ENCODE measurements at places on chromosomes 6 and 20.

DNA sequence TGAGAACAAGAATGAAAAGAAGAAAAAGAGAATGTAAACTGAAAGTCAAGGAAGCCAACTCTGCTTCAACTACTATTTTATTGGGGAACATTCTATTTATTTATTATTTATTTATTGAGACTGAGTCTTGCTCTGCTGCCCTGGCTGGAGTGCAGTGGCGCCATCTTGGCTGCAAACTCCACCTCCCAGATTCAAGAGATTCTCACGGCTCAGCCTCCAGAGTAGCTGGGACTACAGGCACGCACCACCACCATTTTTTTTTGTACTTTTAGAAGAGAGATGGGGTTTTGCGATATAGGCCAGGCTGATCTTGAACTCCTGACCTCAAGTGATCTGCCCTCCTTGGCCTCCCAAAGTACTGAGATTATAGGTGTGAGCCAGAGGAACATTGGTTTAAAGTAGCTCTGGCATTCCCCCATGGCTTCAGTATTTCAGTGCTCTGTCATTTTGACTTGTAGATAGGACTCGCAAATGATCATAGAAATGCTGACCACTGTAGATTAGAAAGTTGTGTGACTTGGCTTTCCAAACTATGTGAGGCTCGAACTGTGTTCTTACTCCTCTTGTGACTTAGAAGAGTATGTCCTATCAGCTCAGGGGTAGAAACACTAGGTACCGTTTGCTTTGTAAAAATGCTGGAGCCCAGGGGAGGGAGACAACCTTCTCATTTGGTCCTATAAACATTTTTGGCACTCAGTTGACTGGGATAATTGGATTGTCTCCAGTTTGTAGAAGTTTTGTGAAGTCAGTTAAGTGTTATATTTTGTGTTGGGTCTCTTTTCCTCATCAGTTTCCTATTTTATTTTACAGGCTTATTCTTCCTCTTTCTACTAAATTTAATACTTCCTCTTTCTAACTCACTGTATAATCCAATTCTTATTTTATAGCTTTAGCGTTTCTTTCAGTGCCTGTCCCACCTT is 544.9 kb upstream of the CITED2 start:
- no peak for DNase-seq

GRCh38 chr6:107293350-107293749 is 166.0 kb downstream of the PDSS2 start:
- DNase-seq, result no peak

DNA sequence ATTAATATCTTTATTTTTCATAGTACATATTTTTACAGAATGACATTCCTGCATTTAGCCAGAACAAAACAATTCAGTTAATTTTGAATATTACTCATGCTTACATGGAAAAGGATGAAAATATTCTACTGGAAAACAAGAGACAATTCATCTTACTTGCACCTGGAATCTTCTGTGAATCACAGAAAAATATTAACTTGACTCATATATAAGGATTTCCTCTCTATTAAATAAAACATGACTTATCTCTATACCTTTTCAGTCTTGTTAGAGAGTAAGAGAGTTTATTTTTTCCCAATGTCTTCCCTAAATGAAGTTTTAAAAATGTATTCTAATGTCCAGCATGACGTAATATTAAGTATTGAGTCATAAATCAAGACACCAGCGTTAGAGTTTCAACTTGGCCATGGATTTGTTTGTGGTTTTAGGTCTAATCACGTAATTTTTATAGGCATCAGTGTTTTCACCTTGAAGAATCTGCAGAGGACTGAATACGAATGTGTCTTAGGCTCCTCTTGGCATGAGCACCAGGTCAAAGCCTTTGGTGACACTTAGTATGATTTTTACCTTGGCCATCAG is 445.1 kb upstream of the JAG1 start:
- DNase-seq, result no peak

- DNase-seq, result no peak
Measured at GRCh38 chr20:58045579-58045978, 182.9 kb downstream of the ANKRD60 start.

DNA sequence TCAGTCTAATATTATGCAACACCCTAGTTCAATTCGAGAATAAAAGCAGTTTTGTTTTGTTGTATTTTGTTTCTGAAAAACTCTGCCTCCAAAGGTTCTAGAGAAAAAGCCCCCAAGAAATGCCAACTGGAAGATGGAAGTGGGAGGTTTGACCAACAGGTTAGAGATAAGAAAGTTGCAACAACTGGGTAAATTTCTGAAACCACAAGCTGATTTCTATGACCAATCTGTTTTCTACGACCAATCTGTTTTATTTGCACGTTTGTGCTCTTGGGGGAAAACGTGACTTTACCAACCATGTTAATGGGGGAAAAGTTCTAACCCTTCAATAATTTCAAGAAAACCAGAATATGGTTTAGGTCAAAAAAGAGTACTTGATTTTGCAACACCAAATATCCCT is 173.2 kb downstream of the PDE7B start:
- no peak for DNase-seq

DNA sequence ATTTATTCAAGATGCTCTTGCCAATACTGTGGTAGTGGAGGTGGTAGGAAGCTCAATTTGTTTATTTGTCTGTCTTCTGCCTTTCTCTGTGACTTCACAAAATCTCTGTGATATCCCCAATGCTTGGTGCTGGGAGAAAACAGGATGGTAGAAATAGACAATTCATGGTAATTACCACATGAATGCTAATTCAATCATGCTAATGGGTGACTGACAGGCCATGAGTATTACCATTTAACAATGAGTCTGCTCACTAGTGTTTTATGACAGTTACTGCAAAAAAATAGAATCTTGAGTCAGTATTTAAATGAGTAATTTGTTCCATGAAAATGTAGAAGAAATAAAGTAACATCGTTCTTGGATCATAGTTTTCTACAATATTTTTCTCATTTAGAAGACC is 52.3 kb upstream of the FABP7 start:
- no peak for DNase-seq

- no peak for DNase-seq
Measured at GRCh38 chr20:50590348-50590664, 80.1 kb downstream of the PTPN1 start.

- no peak for DNase-seq
Measured at GRCh38 chr6:170294813-170295509, 4.1 kb upstream of the DLL1 start.

- DNase-seq, result no peak
Measured at GRCh38 chr6:157562997-157563396, 182.0 kb downstream of the ZDHHC14 start.

DNA sequence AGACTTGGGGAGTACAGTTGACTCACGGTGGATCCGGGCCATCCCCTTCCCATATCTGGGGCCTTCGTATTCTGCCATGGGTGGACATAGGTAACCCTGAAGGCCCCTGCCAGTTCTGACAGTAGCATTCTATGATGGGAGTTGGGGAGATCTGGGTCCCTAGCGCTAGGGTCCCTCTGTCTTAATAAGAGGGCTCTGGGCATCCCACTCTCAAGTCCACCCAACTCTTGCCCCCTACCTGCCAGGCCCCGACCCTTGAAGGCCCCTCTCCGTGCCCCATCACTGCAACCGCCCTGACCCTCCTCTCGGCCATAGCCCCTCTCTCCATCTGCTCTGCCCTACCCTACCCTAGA is 6.5 kb upstream of the CAPN11 start:
- DNase-seq, result no peak

DNA sequence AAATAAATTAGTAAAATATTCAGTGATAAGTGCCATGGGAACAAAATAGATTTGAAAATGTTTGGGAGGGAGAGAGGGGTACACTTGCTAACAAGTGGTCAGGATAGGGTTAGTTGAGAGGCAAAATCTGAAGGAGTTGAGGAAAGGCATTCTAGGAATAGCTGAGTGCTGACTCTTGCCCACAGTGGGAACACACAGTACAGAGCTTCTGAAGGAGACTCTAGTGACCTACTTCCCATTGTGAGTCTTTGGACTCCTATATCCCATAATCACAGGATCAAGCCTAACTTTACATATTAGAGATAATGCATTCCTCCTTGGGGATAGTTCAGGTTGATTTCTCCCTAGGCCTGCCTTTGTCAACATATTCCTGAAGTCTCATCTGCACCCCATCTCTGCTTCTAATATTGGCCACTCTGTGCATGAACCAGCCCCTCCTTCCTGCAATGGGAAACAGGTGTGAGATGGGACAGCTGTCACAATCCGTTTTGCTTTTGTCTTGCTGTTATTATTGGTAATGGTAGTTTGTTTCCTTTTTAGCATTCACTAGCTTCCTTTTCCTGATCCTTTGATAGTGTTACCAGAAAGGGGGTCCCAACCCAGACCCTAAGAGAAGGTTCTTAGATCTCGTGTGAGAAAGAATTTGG is 2.6 kb upstream of the TRIM38 start:
- DNase-seq, result no peak

DNA sequence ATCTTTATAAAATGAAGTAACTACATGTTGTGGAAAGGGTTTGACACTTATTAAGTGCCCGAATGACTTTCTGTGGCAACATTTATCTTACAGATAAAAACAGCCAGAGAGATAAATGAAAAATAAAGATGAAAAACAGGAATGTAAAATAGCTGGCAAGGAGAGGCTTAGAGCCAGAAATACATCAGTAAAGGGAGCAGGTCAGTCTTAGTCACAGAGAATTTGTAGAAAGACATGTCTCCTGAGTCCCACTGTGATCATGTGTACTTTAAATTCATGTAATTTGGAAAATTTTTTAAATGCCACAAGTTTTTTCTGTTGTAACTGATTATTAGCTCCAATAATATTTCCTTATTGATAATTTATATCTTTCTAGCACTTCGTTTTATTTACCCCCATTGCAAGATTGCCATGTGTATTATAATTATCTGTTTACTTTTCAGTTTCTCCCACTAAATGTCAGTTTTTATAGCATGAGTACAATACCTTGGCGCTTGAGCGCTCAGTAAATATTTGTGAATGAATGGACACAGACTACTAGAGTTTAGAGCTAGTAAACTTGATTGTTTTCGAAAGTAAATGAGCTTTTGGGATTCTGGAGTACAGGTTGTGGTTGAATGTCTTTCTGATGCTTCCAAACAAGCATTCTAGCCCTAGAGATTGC is 15.2 kb downstream of the TAB2 start:
- DNase-seq, result no peak

DNA sequence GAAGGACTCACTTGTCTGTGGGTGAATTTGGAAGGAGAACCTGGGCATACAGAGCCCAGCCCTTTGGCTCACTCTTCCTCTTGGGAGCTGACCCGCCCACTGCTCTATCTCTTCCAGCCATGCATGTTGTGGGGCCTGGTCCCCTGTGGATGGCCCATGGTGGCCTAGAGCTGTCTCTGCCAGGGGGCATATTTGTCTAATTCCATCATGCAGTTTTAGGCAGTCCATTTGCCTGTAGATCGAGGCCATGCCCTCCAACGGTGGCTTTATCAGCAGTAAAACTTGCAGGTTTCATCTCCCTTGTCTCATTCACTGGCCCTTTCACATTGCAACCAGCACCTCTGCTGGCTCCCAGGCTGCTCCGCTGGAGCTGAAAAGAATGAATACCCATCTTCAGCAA is 12.9 kb upstream of the EZR start:
- DNase-seq, result no peak

- DNase-seq, result no peak
Measured at GRCh38 chr6:18380851-18381250, 6.3 kb upstream of the RNF144B start.

DNA sequence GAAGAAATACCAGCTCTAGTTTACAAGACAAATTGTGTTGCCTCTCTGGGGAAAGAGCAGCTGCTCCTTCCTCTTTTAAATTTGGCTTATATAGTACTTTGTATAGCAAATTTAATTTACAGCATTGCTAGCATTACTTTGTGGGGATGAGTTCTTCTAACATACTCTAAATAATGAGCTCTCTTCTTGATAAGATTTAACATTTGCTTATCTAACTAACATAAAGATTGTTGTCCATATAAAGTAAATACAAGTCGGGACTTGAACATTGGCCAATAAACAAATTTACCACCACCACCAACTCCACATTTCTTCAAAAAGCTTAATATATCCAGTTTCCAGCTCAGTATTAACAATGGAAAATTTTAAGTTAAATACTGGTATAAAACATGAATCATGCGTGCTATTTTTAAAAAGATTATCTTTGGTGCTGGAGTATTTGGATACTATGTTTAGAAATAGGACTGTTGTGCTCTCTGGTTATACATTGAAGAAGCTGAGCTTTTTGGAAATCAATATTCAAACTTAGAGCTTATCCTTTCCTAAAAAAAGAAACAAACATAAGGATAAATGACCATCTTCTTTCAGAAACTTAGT is 1146.9 kb upstream of the GJE1 start:
- no peak for DNase-seq

DNA sequence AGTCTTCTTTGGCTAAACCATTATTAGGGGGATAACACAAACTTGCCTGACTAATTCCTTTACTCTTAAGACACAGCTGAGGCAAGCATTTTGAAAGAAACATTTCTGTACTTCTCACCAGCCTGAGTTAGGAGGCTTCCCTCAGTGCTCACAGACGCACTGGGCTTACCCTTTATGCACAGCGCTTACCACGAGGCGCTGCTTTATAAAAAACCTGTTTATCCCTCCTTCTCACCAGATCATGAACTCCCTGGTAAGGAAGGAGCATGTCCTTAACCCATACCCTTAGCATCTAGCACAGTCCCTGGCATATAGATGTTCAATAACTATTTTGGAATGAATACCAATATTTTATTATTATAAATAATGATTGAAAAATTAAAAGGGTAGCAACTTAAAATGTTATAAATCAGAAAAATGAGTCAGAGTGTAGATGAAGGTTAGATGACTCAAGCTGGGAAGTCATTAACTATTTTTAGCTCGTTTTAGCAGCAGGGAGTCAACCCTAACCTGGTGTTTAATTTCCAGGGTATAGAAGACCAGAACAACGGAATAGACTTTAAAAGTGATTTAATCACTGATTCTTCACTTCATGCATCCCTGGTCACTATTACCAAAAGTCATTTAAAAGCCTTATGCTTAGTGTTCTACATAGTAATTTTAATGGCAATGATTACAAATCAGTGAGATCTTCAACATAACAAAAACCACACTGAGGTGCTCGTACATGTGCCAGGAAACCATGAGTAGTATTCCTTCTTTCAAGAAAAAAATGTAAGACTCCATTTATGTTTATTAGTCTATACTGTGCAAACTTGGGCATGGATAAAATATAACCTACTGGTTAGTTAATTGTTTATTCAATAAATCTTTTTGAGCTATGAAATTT is 4.1 kb upstream of the TPD52L1 start:
- no peak for DNase-seq

DNA sequence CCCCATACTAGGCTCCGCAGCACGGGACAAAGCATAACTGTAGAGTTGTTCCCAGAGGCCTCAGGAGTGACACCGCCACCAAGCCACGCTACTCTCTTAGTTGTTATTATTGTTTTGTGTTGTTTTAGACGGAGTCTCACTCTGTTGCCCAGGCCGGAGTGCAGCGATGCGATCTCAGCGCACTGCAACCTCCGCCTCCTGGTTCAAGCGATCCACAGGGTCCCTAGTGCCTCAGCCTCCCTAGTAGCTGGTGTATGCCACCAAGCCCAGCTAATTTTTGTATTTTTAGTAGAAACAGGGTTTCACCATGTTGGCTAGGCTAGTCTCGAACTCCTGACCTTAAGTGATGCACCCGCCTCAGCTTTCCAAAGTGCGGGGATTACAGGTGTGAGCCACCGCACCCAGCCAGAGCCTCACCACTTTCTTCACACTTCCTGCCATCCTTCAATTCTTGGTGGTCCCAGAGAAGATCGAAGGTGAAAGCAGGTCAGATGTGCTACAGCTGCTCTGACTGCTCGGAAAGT is 11.8 kb downstream of the RPL7L1 start:
- DNase-seq, result no peak

Data from sciatic nerve (tissue), 2 donors.